Gastrocnemius medialis (tissue), 4 donors: ENCODE measurements at places on chromosomes 12 and 14. TPM values are rescaled to one million over a fixed set of nuclear protein-coding genes. Genes with fewer than 3 reads are reported as not detected.

The RTRAF gene
- total RNA-seq, result 68.6 TPM

The RFX4 gene
- not detected for total RNA-seq

The REP15 gene
- total RNA-seq, result 0.92 TPM

The BBOF1 gene
- total RNA-seq, result 8.7 TPM

The ADAMTS20 gene
- total RNA-seq, result not detected

The SELPLG gene
- 1.7 TPM for total RNA-seq

The SERPINA3 gene
- total RNA-seq, result 80.9 TPM

The C3AR1 gene
- total RNA-seq, result 3.2 TPM
